Hair follicle dermal papilla cell (primary cell): ENCODE measurements at places on chromosomes 7 and 10. TPM values are rescaled to one million over a fixed set of nuclear protein-coding genes. Genes with fewer than 3 reads are reported as not detected.

The SSBP1 gene
- 57.4 and 72.3 TPM in 2 replicates for total RNA-seq

The KIAA1549 gene
- 3.0 and 3.6 TPM in 2 replicates for total RNA-seq

The ASNS gene
- 48.9 and 51.8 TPM in 2 replicates for total RNA-seq

The TMEM254 gene
- 11.2 and 15.1 TPM in 2 replicates for total RNA-seq

The BET1 gene
- 30.8 and 33.9 TPM in 2 replicates for total RNA-seq
